ENCODE measurements at places on chromosomes 7 and 10.

GRCh38 chr10:114855776-114856543, 34.4 kb downstream of the FHIP2A start:
- no peak for DNase-seq

DNA sequence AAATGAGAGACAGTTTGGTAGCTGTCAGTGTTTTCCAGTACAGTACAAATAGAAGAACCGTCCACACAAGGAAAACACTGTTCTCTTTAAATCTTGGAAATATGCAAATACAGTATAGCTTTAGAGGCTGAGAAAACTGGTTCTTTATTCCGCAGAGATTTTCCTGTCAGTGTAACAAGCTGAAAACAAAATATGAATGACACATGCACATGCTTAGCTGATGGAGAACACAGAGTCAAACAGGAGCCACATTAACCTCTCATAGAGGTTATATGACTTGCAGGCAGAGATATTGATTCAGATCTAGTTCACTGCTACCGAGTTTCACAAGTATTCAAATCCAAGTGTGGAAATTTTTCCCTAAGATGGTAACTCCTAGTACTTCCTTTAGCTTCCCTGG, 135.2 kb upstream of the C1QL3 start:
- no peak for DNase-seq

GRCh38 chr7:15292138-15292537, 269.7 kb downstream of the AGMO start:
- no peak for DNase-seq

DNA sequence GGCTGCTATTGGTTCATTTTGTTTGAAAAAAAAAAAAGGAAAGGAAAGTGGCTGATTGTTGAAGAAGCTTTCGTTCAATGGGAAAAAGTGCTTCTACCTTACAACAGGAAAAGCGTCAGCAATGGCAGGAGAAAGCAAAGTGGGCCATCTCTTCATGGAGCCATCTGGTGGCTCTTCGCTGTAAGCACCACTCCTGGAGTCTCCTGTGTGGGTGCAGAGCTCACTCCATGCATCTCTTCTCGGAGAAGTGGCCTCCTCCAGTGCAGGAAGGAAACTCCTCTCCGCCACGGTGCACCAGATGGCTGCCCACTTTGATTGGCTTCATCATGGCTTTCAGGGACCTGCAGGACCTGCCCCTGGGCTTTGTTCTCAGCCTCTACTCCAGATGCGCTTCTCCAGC, 250.9 kb downstream of the PTEN start:
- DNase-seq: no peak

DNA sequence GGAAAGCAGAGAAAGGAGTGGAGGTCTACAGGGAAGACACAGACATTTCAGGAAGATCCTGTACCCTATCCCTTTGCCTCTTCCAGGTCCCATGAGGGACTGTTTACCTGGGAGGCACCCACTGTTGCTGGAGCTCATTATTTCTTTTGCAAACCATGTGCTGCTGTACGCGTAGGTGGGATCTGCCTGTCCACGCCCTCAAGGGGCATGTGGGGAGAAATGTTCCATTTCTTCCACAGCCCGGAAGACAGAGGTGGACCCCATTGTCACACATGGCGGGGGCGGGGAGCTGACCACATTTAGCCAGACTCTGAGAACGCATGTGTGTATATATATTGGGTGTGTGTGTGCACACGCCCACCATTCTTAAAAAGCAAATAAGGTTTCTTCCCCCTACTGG, 2.0 kb downstream of the PLXNA4 start:
- no peak for DNase-seq

DNA sequence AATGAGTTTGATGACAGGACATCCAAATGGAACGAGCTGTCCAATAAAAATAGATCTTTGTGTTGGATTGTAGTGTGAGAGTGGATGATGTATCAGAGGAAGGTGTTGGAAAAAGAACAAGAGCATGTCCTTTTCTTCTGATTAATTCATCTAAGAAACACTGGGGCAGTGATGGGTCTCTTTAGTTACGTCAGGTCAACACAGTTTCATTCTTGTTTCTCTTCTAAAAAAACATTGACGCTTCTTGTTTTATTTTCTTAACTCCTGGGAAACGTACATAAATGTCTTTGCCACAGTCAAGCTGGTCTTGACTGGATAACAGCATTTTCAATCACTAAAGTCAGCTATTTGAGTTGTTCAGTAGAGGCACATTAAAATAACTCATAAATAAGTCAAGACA, 67.0 kb downstream of the PPP1R9A start:
- DNase-seq: no peak

DNA sequence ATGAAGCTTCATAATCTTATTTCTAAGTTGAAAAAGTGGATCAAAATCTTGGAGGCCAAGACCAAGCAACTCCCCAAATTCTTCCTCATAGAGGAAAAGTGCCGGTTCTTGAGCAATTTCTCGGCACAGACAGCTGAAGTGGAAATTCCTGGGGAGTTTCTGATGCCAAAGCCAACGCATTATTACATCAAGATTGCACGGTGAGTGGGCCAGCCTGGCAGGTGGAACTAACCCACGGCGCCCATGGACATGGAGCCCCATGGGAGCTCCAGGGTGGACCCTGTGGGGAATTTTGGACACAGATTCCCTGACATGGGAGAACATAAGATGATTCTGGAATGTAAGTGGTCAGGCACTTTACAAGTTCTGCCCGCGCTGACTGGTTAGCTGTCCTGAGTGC, 125.9 kb downstream of the TRRAP start:
- DNase-seq: no peak
